ENCODE measurements at places on chromosomes 16 and 17.

- DNase-seq = no peak
Observed at GRCh38 chr17:56083475-56083874, 69.8 kb upstream of the ANKFN1 start.

DNA sequence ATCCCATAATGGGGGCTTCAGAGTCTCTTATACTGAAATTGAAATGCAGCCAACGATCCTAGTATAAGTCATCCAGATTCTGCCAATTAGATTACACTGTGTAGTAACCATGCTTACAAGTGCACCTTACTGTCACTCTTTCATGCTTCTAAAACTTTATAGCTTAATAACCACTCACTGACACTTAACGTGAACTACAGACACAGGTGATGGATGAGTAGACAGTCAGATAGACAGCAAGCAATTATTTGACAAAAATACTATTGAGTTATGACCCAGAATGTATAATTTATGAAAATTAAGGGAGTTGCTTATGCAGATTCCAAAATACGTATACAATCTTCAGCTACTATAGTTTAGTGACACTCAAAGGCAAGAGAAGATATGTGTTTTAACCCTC, 6.3 kb downstream of the CDH8 start:
- DNase-seq = no peak

DNA sequence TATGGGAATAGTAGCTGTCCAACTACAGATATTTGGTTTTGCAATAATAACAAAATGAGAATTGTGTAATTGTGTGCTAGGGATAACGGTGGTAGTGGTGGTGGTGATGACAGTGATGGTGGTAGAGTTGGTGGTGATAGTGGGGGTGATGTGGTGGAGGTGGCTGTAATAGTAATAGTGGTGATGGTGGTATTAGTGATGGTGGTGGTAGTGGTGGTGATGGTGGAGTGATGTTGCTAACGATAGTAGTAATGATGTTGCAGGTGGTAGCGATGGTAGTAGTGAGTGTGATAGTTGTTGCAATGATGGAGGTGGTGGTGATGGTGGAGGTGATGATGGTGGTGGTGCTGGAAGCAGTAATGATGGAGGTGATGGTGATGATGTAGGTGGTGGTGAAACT, 94.4 kb downstream of the HS3ST3B1 start:
- no peak for DNase-seq

- DNase-seq = no peak
Observed at GRCh38 chr17:82502207-82502606, 17.3 kb upstream of the FOXK2 start.

DNA sequence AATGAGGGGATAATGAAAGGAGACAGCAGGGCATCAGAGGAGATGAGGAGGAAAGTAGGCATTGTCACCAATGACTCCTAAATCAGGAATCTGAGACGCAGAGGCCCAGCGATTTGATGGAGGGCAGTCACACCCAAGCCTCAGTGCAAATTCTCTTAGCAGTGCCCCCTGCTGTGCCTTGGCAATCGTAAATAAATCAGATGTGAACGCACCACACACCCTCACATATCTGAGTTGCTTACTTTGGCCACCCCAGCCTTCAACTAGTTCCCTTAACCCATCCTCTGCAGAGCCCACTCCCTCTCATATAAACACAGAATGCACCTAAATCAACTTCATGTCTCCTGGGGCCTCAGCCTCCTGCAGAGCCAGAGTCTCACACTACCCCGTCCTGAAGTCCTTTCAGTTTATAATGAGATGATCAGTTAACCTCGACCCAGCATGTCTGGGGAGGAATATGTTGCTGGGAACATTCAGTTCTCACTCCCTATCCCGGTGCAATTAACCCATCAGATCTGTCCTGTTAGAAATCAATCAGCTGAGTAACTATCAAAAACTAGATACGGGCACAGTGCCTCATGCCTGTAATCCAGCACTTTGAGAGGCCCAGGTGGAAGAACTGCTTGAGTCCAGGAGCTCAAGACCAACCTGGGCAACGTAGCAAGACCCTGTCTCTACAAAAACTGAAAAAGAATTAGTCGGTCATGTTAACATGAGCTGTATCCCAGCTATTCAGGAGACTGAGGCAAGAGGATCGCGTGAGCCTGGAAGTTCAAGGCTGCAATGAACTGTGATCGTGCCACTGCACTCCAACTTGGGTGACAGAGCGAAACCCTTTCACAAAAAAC, 78.4 kb downstream of the SLC39A11 start:
- DNase-seq = no peak

DNA sequence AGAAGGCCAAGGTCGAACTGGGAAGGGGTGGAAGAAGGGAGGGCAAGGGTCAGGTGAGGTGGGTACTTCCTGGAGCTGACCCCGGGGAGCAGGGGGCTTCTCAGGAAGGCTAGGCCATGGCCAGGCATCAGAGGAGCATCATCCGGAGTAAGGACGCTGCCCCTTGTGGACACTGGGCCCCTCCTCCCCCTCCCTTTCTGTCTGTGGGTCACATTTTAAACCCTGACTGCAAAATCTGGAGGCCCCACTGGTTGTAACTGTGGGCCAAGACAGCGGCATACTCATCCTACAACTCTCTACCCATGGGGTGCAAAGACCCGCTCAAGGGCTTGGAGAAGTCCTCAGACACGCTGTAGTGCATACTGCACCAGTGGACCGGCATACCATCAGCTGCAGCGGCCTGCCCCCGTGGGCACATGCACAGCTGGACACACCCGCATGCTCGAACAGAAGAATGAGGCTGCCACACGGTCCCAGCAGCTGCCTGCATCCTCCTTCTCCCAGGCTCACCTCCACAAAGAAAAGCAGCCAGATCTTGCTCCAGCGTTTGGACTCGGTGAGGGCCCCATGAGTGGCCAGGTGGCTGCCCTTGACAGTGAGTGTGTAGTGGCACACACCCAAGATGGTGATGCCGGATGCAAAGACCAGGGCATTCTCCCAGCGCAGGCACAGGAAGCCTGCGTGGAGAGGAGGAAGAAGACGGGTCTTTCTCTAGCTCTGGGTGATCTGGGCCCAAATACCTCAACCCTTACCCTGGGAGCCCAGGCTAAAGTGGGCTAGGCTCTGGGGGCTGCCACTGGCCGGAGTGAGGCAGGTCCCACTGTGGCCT, 1.2 kb downstream of the FADS6 start:
- DNase-seq = peak; percentile 20

- DNase-seq = no peak
Observed at GRCh38 chr16:3509470-3509928, 8.7 kb downstream of the CLUAP1 start.

- no peak for DNase-seq
Observed at GRCh38 chr17:65670667-65671371, 109.4 kb upstream of the AXIN2 start.

DNA sequence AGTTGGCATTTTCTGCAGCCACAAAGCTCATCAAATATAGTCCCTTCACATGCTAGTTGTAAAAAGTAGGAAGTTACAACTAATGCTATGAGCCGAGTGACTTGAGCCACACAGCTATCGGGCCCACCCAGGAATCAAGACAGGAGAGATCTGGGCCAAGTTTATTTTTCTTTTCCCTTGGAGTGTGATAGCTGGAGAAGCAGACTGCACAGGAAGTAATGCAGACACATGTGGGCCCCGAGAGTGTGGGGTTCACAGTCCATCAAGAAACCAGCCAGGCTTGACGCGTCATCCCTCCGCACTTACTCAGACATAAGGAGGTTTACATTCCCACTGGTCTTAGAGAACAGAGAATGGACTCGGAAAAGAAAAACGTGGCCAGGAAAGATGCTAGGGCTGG, 403.1 kb upstream of the CDH11 start:
- DNase-seq = no peak

DNA sequence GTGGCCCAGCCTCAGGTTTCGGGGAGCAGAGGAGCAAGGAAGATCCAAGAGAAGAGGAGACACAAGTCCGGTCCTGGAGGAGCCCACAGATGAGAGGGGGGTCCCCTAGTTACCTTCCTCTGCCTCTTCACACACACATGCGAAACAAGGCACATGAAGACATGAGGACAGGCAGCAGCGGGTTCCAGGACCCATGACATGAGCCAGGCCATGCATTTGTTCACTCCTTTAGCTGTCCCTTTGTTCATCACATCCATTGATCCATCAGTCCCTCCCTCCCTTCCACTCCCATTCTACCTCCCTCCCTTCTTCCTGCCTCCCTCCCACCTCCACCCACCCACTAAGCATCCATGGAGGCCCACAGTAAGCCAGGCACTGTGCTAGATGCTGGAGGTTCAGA, 9.4 kb downstream of the PPY start:
- no peak for DNase-seq

- no peak for DNase-seq
Observed at GRCh38 chr17:77326076-77326591, 185.4 kb downstream of the SEC14L1 start.

DNA sequence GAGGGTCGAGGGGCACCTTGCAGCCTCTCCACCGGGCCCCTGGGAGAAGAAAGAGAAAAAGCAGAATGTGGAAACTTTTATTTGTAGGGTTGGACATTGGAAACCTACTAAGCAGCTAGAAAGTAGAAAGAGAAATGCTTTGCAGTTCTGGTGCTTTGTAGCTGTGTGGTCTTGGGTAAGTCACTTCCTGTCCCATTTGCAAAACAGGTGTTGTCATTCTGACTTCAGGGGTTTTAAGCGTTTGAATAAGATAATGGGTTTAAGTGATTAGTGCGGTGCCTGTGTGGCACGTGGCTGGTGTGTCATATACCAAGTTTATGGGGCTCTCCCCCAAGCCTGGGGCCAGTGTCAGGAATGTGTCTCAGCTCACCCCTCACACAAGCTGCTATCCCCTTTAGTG, 1.6 kb downstream of the CA4 start:
- no peak for DNase-seq

DNA sequence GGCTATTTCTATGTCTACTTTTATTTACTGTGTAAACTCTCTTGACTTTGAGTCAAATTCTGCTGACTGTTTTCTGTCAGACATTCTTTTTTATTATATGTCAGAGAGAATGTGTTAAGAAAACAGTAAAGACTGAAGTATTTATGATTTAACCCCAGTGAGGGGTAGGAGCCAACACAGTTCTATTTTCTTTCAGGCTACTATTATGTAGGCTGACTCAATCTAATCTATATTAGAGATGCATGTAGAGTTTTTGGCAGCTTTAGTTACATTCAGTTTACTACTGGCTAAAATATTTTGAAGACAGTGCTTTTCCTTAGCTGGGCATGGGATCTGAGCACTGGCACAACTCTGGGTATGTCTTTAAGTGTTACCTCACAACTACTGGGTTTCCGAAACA, 1108.0 kb downstream of the CDH11 start:
- no peak for DNase-seq

DNA sequence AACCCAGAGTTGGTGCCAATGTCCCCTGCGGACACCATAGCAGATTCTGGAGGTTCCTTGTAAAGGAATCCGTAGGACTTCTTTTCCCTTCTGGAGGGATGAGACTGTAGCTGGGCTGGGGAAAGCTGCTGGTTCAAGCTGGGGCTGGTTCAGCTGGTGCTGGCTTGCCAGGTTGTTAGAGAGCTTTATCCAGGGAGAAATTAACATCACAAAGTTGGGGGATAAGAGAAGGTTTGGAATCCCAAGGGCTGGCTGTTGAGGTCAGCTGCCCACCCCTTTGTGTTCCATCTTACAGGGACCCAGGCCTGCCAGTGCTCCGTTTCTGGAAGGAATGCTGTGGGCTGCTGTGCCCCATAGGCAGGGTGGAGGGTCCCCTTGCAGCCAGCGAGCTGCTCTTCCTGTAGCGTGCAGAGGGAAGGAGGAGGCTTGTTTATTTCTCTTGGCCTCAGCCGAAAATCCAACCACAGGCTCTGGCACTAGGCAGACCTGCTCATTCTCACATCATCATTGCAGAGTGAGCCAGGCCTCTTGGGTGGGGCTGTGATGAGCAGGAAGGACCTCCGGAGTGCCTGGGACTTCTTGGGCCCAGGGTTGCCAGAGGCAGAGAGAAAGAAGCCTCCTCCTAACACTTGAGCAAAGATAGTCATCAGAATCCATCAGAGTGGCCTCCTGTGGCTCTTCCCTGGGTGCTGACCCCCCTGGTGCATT, 251.1 kb downstream of the SEC14L1 start:
- DNase-seq = no peak

DNA sequence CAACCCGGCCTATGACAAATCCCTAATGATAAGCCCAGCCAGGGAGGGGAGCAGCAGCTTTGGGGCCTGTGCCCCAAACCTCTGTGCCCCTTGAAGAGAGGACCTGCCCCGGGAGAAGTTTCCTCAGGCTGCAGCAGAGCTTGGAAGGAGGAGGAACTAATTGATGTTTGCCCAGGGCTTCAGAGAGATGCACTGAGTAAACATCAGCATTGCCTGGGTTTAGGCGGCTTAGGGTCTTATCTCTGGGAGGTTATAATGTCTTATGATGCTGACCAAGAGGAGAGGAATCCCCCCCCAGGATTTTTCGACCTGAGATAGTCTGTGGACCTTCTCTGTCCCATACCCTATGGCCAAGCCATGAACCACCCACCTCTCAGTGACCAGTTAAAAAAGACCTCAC, 148.7 kb upstream of the SDK2 start:
- DNase-seq = no peak

- DNase-seq = no peak
Observed at GRCh38 chr17:6548578-6549330, 7.6 kb downstream of the PITPNM3 start.

- peak; percentile 61 for DNase-seq
Observed at GRCh38 chr16:4136229-4136813, 20.1 kb upstream of the ADCY9 start.

DNA sequence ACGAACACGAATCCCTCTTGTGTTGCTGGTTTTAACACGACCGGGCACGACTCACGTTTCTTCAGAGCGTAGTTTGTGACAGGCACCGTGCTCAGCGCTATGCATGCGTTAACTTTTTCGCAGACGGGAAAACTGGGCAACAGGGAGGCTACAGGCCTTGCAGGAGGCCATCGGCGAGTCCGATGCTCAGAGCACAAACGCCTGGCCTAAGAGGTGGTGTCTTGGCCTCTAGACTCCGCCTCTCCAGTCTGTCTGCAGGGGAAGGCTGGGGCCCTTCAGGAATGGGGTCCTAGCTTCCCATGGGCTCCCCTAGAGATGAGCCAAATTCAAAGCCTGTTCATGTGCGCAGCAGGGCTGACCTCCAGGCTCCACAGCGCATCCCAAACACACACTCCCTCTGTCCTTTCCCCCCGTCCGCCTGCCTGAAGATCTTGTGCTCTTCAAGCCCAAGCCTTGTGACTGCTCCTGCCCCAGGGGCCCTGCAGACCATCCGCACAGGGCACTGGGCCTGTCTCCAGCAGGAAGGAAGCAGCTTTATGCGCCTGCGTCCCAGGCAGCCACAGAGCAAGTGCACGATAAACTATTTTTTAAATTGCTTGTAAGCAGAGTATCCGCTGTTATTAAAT, 3.1 kb downstream of the CLCN7 start:
- DNase-seq = no peak

- no peak for DNase-seq
Observed at GRCh38 chr17:78912082-78912481, 9.1 kb upstream of the CEP295NL start.

- DNase-seq = no peak
Observed at GRCh38 chr17:54902611-54903010, 2.0 kb downstream of the TOM1L1 start.

GRCh38 chr16:57111420-57111819, 19.0 kb downstream of the CPNE2 start:
- DNase-seq = no peak
